IPS-NIHi11 (cell line): ENCODE measurements at places on chromosomes 16 and 17.

- no peak for DNase-seq
Observed at GRCh38 chr17:47895347-47895855, 635 bp upstream of the SP2 start.

DNA sequence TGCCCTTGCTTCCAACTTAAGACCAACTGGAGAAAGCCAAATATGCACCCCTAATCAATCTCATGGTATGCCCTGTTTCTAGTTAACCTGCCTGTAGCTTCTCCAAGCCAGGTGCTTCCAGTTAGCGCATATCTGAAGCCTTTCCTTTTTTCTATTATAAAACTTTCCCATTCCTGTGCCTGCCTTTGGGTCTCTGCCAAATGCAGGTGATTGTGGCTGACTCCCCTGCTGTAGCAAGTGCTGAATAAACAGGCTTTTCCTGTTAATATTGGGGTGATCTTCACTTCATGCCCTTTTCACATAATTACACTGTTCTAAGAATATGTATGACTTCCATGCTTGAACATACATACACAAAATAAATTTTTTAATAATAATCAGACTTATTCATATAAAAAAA is 207.4 kb downstream of the TANC2 start:
- DNase-seq: peak; percentile 24

GRCh38 chr17:44001461-44001920 is 2.9 kb upstream of the NAGS start:
- DNase-seq: no peak

GRCh38 chr17:17728550-17729251 is 47.4 kb downstream of the RAI1 start:
- DNase-seq: no peak

DNA sequence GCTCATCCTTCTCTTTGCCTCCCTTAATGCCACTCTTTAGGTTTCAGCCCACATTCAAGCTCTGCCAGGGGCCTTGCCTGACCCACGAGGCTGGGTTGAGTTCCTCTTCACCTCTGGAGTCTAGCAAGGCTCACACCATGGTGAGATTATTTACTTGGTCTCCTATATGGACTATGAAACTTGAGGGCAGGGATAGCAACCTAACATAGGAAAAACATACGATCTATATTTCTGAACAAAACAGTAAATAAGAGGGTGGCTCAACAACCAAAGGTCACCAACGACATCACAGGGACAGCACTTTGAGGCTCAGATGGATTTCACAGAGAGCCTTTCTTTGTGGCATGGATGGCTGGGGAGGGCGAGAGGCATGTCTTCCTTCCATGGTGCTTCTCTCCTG is 197.0 kb downstream of the MAF start:
- DNase-seq: no peak

DNA sequence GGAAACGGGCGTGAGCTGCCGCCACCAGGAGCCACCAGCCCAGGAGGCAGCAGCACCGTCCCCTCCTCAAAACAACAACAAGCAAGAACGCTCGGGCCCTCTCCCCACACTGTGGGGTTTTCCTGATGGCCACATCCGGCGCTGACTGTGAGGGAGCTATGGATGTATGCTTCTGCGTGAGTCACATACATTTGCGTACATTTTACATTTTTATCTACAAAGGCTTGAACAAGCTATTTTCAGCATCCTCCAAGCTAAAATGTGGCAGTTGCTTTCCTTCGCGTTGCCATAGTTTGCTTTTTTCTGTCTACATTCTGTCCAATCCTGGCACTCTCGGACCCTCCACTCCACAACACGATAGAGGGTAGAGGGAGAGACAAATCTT is 2.0 kb upstream of the ABR start:
- no peak for DNase-seq

GRCh38 chr17:68016838-68017237 is 18.7 kb upstream of the KPNA2 start:
- DNase-seq: no peak

- DNase-seq: peak; percentile 70
Observed at GRCh38 chr16:8931859-8932258, 31.8 kb downstream of the USP7 start.

DNA sequence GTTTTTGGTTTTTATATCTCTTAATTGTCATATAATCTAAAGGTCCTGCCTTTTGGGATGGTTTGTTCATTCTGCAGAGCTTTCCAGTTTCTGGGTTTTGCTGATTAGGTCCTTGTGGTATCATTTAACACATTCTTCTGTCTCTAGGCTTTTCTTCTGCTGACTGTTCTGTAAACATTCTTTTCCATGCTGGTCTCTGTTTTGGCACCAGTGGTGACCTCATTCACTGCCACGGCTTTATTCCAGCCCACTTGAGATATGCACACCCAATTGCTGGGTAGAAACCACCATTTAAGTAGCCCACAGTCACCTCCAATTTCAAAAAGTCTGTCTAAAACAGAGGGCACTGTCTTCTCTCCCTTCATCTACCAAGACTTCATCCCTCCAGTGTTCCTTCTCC is 31.1 kb upstream of the COX10 start:
- no peak for DNase-seq

DNA sequence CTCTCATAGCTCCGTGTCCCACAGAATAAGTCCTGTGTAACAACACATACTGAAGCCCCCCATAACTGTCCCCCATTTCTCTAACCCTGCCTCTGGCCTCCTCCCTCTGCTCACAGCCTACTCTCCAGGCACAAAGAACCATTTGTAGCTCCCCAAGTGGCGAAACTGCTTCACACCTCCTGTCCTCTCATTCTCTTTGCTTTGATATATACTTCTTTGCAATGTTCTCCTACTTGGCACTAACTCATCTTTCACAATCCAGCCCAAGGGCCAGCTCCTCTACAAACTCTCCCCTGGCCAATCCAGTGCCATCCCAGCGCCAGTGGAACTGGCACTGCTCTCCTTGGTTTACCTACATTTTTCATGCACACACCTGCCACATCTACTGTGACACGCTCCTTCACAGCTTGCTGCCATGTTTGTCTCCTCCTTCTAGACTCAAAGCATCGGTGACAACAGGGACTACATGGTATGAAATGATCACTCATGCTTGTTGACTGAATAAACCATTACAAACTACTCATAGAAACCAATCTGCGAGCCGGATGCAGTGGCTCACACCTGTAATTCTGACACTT is 12.8 kb downstream of the CYTH1 start:
- peak; percentile 23 for DNase-seq

- no peak for DNase-seq
Observed at GRCh38 chr17:62092784-62093183, 27.7 kb upstream of the MED13 start.

DNA sequence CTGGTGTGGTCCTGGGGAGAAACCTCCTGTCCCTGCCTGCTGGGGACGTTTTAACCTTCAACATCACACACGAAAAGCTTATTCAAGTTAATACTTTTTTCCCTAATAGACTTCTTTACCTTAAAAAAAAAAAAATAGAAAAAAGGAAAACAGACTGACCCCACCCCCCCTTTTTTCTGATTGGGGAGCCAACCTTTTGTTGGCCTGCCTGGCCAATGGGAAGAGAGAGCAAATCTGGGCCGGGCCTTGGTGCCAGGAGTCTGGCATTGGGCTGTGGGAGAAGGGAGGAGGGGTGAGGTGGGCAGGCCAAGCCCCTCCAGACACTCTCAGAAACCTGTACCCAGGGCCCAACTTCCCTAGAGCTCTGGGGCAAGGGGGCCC is 3.0 kb downstream of the CBX8 start:
- peak; percentile 75 for DNase-seq

GRCh38 chr17:28521311-28522085 is 15.3 kb downstream of the FOXN1 start:
- peak; percentile 83 for DNase-seq

GRCh38 chr17:81885869-81886548 is 5.4 kb downstream of the ALYREF start:
- DNase-seq: no peak

DNA sequence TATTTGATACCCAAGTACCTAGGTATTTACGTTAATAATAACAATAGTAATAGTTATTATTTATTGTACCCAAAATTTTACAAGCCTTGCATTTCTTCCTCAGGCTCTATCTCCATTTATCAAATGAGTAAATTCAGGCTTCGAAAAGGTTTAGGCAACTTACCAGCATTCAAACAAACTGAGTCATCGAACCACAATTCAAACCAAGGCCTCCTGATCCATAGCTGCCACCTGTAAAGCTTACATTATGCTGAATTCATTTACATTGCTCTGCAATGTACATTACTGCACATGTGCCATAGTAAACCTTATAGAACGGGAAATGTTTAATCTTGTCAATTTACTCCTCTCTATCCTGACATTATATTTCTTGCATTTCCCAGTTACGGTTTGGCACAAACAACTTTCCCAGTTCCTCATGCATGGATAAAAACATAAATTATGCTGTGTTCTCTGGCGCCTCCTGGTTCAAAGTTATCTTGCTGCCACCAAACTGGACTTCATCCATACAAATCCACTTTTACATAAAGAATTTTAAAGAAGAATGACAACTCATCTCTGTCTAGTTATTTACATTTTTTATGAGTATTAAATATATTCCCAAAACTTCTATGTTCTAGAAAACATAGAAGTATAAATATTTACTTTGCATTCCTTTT is 360.6 kb upstream of the SOX9 start:
- DNase-seq: no peak

GRCh38 chr17:78818932-78819331 is 21.7 kb downstream of the USP36 start:
- no peak for DNase-seq

GRCh38 chr17:79749156-79749815 is 18.5 kb downstream of the ENPP7 start:
- DNase-seq: no peak

DNA sequence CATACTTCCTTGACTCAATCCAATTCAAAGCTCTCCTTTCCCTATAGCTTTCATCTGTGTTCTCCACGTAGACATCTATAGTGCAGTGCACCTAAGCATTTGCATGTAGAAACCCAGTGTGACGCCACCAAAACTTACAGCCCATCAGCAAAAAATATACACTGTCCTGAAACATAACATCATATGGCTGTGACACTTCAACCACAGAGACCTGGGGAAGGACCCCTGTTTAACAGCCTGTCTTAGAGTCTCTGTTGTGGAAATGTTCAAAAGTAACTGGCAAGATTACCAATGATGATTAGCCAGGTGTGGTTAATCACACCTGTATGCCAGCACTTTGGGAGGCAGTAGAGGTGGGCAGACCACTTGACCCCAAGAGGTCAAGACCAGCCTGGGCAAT is 22.2 kb downstream of the GSPT1 start:
- DNase-seq: no peak

GRCh38 chr16:80666378-80667250 is 125.8 kb downstream of the DYNLRB2 start:
- no peak for DNase-seq

DNA sequence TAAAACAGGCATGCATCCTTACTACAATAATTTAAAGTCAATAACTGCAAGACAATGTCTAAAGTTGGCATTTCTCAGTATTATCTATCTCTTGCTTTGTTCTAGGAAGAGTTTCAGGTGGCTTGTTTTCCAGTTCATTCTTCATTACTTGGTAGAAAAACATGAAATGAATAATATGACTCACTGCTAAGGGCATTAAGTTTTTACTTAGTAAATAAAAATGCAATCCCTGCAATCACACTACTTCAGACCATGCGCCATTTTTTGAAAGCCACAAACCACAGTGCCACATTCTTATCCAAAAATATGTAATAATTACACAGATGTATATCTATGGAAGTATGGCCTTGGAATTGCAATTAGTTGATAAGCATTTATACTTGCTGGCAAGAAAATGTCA is 55.4 kb downstream of the CREBBP start:
- no peak for DNase-seq

DNA sequence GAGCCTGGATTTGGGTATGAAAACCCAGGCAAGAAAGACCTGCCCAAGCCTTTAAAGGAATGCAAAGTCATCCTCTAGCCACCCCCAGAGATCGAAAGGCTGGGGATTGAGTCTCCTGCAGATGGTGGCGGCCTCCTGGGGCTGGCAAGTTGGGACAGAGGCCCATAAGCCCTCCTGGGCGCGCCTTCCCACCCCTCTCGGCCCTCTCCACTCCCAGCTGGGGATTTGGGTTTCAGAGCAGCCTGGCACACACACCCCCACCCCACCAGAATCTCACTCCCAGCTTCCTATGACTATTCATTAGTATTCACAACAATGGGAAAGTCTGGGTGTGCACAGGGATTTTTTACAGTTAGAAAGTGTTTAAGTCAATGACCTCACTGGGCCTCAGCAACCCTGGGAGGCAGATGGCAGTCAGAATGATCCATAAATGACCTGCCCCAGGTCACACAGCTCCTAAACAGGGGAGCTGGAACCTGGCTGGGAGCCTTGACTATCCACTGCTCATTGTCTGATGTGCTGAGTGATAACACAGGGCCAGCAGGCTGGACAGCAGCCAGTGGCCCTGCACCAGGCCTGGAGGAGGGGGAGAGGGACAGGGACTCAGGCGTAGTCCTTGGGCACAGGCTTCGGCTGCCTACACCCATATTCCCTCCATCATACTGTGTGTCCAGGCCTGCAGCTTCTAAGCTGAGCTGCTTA is 12.1 kb downstream of the NHERF1 start:
- no peak for DNase-seq

GRCh38 chr16:22297871-22298733 is 893 bp downstream of the POLR3E start:
- DNase-seq: peak; percentile 72

- no peak for DNase-seq
Observed at GRCh38 chr16:73403291-73403690, 355.4 kb upstream of the ZFHX3 start.

DNA sequence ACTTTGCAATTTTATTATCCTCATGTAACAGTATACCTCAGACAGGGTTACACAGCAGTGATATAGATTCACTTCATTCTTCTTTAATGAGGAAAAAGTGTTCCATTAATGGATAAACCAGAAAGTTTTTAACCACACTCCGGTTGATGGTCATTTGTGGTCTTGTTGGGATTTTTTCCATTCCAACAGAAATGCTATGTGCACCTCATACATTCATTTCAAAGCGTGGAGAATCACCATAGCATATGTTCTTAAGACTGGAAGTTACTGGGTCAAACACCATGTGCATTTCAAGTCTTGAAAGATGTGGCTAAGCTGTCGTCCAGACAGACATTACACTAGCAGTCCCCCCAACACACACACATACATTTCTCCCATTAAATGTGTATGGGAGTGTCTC is 245.8 kb upstream of the CDH5 start:
- DNase-seq: no peak

GRCh38 chr17:72592242-72592966 is 471.6 kb downstream of the SOX9 start:
- peak; percentile 97 for DNase-seq

DNA sequence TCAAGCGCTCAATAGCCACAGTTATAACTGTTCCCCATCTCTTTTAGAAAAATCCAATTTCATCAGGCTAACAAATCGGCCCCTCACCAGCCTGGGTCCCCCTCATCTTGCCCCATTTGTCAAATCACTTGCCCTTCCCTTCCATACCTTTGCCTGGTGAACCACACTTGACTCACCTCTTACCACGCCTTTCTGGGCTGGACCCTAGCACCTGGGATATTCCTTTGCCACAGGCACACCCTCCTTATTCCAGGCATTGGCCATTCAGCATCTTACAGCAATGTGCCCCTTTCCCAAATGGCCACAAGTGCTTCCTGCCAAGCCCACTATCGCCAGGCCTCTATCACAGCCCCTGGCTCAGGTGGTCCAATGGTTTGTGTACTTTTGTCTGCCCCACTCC is 14.9 kb downstream of the CMTM4 start:
- no peak for DNase-seq
